Stimulated activated CD8-positive, alpha-beta memory T cell treated with anti-CD3 and anti-CD28 coated beads, Interleukin-12 subunit alpha, Interleukin-12 subunit beta, amount 100 ng/mL, for 4 hours (primary cell): ENCODE measurements at places on chromosomes 6 and 20.

DNA sequence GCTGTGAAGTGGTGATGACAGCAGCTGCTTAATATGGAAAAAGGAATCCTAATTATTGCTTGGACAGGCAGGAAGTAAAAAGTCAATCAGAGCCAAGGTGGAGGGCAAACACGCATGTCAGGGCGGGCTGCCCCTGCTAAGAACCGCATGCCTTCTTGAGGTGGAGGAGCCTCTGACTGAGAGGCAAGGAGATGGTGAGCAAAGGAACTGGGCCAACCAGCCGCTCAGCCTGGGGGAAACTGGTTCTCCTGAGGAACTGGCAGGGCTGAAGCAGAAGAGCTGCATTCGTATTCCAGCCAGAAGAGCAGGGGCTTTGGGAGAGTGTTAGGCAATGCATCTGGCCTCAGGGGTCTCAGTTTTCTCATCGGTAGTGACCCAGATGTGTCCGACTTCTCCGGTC, 13.1 kb upstream of the MLN start:
- no peak for DNase-seq

DNA sequence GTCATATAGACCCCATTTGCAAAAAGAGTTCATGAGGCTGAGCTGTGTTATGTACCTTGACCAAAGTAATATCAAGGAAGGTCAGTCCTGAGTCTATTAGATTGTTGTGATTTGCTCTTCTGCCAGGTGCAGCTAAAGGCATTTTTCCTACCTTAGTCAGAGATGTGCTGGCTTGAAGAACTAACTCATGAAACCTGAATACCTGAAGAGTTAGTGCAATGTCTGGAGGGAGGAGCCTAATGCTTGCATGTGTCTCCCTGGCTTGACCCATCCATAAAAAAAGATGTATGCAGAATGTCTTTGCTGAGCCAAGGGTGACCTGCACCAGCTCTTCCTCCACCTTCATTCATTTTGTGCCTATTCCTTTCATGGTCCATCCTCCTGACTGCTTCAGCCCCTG, 742.0 kb downstream of the KIF16B start:
- DNase-seq: no peak

DNA sequence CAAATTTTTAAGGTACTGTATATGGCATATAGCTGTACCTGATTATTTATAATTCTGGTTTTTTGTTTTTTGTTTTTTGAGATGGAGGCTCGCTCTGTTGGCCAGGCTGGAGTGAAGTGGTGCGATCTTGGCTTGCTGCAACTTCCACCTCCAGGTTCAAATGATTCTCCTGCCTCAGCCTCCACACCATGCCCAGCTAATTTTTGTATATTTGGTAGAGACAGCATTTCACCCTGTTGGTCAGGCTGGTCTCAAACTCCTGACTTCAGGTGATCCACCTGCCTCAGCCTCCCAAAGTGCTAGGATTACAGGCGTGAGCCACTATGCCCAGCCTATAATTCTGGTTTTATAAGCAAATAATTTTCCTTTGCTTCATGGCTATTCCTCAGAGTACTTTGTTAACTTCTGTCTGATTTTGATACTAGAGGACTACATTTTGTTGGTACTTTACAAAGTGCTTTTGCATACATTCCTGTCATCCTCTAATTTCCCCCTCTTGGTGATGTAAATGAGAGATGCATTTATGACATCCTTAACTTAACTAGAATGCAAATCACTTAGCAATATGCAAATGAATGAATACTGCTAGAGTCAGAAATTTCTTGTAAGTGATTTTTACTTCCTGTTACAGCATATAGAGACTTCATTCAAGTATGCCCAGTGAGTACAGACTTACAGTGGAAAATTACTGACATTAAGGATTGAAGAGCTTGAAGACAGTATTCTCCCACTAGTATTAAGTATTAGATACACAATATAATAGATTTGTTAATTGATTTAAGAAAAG, 35.7 kb upstream of the ARID1B start:
- DNase-seq: no peak

GRCh38 chr6:148835920-148836441, 89.2 kb downstream of the UST start:
- no peak for DNase-seq

GRCh38 chr6:41347378-41348050, 12.1 kb downstream of the NCR2 start:
- no peak for DNase-seq

DNA sequence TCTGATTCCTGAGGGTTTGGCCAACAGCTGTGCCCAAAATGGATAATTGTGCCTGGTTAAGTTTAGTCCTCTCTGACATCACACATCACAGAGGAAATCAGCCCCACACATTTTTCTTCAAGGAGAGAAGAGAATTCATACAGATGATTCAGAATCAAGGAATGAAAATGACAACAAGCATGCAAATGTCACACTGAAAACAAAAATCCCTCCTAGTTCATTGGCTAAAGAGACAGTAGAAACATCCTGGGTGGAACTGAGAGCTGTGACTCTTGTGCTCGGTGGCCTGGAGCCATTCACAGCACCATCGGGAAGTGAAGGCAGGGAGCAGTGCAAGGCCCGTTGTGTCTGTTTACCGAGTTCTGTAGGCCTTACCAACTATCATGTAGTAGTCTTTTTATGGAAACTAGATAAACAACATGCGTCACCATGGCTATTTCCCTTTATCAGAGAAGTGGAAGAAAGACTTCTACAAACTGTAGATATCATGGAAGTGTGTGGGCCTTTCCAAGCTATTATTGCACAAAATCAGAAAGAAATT, 81.7 kb upstream of the TENT5A start:
- DNase-seq: no peak

DNA sequence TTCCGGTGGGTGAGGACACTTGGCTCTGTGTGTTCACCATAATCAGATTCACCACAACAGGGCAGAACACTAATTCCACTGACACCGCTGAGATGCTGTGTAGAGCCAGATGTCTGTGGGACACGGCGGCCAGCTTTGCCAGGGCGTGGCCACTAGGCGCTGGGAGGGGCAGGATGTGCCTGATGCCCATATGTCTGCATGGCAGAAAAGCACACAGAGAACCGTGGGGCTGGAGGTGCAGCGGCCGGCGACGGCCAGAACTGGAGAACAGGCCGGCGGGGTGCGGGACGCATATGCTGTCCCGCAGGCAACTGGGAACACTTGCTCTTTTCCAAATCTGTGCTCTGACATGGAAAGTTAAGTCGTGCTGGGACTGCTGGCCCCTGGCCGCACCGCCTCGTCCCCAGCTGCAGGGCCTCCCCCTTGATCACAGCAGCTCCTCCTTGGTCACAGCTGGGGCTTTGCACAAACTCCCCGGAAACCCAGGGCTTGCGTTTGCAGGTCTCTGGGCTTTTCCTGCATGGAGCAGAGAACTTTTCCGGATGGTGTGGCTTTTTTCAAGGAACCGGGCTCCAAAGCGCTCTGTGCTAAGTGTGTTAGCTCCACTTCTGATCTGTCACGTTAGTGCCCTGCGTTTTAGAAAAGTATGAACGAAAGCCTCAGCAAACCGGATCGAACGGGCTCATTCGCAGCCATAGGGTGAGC, 31.1 kb downstream of the NTSR1 start:
- DNase-seq: peak; percentile 19

GRCh38 chr20:50433001-50433761, 77.0 kb upstream of the PTPN1 start:
- no peak for DNase-seq

GRCh38 chr20:15512916-15513315, 1060.3 kb downstream of the KIF16B start:
- no peak for DNase-seq

- DNase-seq: no peak
These were observed 232.0 kb upstream of the NOX3 start for GRCh38 chr6:155687645-155688044.

DNA sequence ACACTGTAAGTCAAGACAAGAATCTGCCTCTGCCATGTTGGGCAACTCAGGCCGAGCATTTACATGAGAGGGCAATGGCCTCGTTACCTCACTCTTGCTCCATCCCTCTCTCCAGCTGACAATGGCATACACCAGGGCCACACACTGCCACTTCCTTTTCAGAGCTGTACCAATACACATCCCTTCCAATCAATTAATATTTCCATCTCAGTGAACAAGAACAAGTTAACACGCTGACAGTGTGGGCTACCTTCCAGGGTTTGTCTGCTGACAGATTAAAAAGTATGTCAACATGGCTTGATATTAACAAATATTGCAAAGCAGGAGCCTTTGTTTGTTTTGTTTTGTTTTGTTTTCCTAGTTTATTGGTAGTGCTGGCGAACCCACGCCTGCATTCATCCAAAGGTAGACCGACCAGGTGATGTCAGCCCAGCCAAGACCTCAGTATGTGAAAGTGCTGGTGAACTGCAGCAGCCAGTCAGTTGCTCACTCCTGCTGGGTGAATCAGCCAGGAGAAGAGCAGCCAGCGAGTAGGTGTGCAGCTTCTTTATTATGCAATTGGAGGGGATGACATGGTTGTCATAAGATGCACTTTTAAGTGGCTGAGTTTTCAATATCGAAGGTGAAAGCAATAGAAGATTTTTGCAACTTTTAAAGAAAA, 487.3 kb upstream of the JARID2 start:
- DNase-seq: no peak

DNA sequence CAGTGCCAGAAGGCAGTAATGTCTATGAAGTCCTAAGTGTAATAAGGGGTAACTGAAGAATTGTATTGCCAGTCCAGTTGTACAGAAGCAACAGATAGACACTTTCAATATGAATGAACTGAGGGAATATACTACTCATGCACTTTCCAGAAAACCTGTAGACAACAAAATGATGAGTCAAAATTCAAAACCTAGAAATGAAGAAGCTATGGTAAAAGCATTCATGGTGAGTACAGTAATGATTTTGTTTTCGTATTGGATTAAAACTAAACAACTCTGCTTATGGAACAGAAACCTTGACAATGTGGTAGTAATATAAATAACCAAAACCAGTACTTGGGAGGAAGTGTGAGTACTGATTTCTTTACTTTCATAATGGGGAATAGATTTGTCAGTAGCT, 35.0 kb downstream of the ARMC2 start:
- DNase-seq: no peak

GRCh38 chr6:153104220-153104619, 26.9 kb downstream of the RGS17 start:
- DNase-seq: no peak

- no peak for DNase-seq
These were observed 930 bp downstream of the THBD start for GRCh38 chr20:23048283-23049200.

GRCh38 chr6:41518118-41518517, 28.1 kb upstream of the FOXP4 start:
- DNase-seq: no peak

GRCh38 chr6:3911130-3911529, 62.0 kb downstream of the FAM50B start:
- no peak for DNase-seq

DNA sequence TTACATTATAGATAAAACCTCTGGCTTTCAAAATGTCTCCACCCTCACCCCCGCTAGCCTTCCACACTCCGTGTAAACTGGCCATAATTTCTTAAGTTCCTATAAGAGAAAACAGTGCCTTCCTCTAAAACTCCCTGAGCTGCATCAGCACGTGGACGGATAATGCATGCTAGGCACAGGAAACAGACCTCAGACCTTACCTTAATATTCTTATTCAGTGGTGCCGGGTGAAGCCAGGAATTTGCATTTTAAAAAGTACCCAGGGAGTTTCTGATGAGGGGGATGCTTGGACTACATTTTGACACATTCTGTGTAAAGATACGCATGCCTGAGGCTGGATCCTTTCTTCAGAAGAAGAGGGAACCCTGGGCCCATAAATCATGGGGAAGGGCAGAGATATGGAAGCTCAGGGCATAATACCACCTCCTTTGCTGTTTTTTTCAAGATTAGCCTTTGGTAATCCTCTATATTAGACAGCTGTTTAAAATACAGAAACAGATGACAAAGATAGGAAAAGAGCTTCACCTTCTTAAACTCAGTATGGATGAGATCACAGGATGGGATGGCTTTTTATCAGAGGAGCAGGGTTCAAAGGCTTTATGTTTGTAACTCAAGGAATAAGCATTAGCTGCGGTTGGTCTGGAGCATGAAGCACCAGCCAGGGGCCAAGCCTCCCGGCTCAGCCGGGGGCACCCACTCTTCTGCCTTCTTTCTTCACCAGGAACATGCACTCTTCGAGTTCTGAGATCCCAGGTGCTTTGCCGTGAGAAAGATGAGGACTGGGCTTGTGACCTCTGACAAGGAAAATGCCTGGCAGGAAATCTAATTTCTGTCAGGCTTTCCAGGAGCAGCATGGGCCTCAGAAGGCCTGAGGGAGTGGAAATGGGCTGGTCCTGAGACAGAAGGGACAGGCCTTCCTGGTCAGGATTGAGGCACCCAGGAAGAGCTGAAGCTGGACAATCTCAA, 218.1 kb upstream of the SOX4 start:
- DNase-seq: no peak
